Activated naive CD4-positive, alpha-beta T cell (primary cell): ENCODE measurements at places on chromosomes 2 and 18.

- DNase-seq: no peak
Observed at GRCh38 chr2:192634557-192634956, 439.8 kb upstream of the TMEFF2 start.

DNA sequence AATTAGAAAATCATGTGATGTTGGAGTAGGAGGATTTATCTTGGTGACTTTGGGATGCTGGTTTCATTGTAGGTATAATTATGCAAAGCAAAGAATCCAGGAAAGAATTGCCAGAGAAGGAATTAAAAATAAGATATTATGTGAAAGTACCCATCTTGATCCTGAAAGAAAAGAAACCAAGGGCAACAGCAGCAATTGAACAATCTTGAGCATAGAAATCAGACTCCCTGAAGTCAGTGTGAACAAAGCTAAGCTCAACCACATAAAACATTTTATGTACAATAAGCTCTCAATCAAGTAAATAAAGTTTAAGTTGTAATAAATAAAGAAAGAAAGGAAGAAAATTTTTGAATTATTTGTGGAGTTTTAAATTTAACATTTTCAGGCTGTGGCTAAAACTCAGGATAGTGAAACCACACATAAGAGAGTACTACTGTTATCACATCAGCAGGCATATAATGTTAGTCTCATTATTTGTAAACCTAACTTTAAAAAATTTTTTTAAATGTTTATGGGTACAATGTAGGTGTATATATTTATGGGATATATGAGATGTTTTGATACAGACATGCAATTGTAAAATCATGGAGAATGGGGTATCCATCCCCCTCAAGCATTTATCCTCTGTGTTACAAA lies 32.8 kb upstream of the GPR55 start:
- DNase-seq: no peak

GRCh38 chr2:95057535-95058370 lies 32.2 kb downstream of the MAL start:
- DNase-seq: no peak

GRCh38 chr2:54103454-54104314 lies 11.7 kb upstream of the ACYP2 start:
- DNase-seq: no peak

DNA sequence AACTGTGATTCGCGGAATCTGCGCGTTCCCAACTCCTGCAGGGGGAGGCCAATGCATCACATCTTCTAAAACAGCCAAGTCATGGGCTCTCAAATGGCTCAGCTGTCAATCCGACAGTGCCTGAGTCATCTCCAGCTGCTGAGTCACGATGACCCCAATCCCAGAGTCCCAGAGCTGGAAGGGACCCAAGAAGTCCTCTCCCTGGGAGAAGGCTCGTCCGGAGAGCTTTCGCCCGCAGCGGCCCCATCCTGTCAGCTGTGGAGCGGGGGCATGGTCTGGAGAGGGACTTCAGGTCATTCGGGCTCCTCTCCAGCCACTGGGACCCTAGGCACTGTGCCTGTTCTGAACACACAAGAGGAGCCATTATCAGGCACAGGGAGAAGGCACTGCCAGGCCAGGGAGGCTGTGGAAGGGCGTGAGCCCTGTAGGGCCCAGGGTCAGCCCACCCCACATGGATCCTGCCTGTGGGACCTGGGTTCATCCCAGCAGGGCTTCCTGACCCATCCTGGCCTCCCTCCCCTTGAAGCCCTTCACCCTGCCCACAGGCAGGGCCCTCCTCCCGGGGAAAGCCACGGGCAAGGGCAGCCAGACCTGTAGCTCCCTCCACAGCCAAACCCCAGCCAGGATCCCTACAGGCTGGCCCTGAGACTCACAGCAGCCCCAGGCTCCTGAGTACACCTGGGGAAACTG lies 47.6 kb upstream of the GPC1 start:
- DNase-seq: no peak
